ENCODE measurements at places on chromosomes 5 and 9.

- DNase-seq: no peak
Observed at GRCh38 chr9:128250839-128251731, 24.7 kb downstream of the GOLGA2 start.

DNA sequence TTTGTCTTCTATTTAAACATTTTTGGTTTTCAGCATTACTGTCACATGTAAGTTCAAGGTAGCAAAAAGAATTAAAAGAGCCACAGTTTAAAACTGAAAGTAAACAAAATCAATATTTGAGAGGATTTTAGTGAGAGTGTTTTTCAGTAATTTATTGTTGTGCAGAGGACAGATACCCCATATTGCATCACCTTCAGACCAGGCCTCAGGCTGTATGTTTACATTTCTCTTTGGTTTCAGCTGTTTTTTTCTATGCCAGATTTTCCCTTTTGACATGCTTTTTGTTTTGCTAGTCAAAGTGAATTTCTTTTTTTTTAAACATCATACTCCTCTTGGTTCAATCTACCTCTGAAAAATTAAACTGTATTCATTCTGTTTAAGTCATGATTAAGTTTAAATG, 47.2 kb downstream of the MAST4 start:
- DNase-seq: no peak

GRCh38 chr5:133035224-133035623, 8.9 kb upstream of the ZCCHC10 start:
- no peak for DNase-seq

GRCh38 chr5:53179691-53180090, 70.1 kb upstream of the MOCS2 start:
- no peak for DNase-seq

DNA sequence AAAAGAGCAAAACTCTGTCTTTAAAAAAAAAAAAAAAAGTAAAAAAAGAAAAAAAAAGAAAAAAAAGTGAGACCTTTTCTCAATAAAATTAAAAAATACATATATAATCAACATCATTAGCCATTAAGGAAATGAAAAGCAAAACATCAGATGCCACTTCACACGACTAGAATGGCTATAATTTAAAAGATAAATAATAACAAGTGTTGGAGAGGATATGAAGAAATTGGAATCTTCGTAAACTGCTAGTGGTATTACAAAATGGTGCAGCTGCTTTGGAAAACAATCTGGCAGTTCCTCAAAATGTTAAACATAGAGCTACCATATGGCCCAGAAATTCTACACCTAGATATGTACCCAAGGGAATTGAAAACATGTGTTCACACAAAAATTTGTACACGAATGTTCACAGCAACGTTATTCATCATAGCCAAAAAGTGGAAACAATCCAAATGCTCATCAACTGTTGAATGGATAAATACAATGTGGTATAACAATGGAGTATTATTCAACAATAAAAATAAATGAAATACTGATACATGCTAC, 45.3 kb upstream of the SIL1 start:
- no peak for DNase-seq

GRCh38 chr9:109726119-109726518, 53.9 kb upstream of the PALM2AKAP2 start:
- no peak for DNase-seq

DNA sequence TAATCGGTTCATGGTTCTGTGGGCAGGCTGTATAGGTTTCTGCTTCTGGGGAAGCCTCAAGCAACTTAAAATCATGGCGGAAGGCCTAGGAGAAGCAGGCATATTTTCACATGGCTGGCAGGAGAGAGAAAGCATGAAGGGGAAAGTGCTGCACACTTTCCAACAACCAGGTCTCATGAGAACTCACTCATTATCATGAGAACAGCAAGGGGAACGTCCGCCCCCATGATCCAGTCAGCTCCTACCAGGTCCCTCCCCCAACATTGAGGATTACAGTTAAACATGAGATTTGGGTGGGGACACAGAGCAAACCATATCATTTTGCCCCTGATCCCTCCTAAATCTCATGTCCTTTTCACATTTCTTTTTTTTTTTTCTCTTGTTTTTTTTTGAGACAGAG, 82.1 kb downstream of the EHMT1 start:
- no peak for DNase-seq

DNA sequence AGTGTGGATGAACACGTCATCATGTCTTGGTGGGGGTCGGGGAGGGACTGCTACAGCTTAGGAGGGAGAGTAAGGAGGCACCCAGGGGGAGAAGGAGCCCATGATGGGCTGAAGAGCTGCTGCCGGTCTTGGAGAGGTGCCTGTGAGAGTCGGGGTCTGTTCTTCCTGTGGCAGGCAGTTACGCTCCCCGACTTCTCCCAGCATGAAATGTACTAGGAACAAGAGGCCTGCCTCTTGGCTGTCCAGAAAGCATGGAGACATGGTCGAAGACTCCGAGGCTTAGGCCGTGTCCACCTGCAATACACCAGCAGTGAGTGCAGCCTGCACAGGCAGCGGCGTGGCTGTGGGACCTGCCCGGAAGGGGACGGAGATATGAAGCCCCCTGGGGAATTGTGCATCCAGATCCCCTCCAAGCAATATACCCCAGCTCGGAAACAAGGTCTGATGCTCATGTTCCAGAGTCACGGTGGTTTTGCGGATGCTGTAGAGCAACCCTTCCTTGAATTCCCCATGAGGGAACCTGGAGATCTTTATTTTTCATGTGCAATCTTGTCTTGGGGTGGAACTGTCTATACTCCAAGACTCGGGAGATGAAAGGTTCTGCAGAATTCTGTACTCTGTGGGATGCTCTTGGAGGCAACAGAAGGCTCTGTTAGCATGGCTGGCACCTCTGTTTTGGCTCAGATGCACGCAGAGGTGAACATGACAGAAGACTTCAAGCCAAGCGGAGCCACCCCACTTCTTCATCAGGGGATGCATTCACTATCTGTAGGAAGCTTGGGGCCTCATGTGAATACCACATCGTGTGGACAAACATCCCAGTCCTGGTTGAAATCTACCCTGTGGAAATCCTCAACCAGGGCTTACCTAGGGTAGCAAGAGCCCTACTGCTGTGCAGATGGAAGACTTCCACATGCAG, 374.9 kb upstream of the IRX4 start:
- no peak for DNase-seq

- DNase-seq: no peak
Observed at GRCh38 chr5:159053708-159054107, 46.0 kb downstream of the EBF1 start.

DNA sequence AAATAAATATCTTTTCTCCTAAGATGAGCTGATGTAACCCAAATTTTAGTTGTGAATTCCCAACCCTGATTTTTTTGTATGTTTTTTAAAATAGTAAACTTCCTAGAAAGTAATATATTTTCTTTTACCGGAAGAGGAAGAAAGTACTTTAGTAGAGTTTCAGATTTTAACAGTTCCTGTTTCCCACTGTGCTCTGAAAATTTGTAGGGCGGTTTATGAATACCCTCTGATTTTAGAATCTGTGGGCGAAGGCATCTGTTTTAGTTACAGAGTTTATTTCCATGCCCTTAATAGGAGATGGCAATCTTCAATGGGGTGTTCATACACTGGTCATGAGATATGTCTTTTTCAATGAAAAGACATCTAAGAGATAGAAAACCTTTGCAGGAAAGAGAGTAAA, 3.7 kb upstream of the HOMER1 start:
- DNase-seq: no peak

- DNase-seq: no peak
Observed at GRCh38 chr5:151497391-151498002, 50.1 kb downstream of the SLC36A1 start.

- DNase-seq: no peak
Observed at GRCh38 chr5:110264661-110265060, 461.8 kb downstream of the TMEM232 start.

GRCh38 chr5:17455942-17456341, 42.1 kb upstream of the TAF11L2 start:
- no peak for DNase-seq

GRCh38 chr5:132065351-132065937, 5.0 kb downstream of the IL3 start:
- DNase-seq: peak; percentile 60

- DNase-seq: no peak
Observed at GRCh38 chr5:65141493-65141892, 340.2 kb downstream of the ADAMTS6 start.

DNA sequence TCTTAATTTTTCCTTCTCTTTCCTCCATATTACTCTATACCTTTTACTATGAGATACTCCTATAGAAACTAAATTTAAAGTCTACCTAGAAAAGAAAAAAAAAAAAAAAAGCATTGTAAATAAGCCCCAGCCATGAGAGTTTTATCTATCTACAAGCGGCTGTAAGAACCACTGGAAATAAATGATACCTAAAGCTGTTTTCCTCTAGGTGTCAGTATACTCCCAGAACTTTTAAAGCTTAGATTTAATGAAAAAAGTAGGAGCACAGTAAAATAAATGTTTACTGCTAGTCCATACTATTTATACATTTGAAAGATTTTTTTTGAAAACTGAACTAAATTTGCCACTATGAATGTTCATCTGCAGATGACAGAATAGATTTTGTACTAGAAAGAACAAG, 26.2 kb downstream of the TYRP1 start:
- DNase-seq: peak; percentile 24

Measured in HCT116 (cell line).